ENCODE measurements at places on chromosomes 11 and 22.

DNA sequence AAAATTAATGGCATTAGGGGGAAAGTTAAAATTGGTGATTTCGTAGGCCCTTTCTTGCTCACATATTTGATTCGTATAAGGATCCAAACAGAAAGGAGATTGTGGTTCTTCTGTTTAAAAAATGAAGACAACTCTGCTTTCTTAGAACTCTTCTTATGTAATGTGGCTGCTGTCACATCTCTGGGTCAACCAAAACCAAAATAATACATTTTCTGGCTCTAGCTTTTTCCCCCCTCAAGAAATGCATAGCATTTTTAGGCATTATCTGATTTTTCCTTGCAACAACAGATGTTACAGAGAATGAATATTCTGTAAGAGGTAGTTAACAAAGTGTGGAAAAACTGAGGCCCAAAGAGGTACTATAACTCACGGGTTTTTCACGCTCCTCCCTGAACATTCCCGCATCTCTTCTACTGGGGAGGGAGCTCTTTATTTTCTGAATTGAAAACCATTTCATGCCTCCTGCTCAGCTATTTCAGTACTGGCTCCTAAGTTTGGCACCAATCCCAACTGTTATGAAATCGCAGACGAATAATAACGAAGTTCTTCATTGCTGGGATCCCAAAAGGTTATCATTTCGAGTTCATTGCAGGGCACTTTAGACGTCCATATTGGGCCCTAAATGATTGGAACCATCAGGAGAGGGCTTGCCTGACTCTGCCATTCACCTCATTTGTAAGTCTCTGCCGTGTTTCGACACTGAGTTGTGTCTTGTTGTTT is 17.1 kb downstream of the GRAP2 start:
- DNase-seq: no peak

- DNase-seq: no peak
These were observed 22.8 kb downstream of the NPAT start for GRCh38 chr11:108199446-108200321.

DNA sequence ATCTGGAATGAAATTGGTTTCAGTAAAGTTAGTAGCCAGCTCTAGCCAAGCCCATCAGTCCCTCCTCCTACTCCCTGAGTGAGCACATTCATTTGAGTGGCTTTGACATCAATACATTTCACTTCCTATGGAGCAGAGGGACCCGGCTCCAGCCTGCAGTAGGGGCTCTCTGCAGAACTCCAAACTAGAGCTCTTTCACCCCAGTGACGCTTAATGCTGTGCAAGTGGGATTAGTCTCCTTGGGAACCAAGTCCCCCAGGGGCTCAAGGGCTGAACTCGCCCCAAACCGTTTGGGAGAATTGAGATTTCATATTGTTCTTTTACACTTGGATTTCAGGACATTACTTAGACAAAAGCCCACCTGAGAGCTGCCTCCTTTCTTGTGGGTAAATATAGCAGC is 4.4 kb upstream of the FAM181B start:
- no peak for DNase-seq

GRCh38 chr11:131499199-131499598 is 128.8 kb downstream of the NTM start:
- no peak for DNase-seq

DNA sequence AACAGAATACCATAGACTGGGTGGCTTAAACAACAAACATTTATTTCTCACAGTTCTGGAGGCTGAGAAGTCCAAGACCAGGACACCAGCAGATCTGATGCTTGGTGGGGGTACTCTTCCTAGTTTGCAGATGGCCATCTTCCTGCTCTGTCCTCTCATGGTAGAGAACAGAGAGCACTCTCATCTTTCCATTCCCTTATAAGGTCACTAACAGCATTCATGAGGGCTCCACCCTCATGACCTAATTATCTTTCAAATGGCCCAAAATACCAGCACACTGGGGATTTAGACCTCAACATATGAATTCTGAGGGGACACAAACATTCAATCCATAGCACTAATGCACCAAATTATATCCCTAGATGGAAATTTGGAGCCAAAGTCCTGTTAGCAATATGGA is 6.1 kb downstream of the STK33 start:
- DNase-seq: no peak

GRCh38 chr11:45455536-45455935 is 169.4 kb upstream of the SYT13 start:
- DNase-seq: no peak

DNA sequence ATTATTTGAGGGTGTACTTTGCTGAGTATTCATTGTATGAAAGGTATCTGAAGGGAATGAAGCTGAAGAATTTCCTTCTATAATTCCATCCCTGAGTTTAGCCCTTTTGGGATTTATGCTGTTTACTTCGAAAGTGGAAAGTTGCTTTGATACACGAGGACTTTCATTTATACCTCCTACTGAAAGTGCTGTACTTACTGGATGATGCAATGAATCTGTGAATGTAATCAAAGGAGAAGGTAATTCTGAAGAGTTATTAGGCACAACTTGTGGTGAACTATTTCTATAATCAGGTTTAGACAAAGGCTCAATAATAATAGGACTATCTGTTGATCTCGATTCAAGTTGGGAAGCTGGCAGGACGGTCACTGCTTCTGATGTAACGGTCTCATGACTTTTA is 19.8 kb downstream of the ZNF280B start:
- no peak for DNase-seq

GRCh38 chr11:18225913-18226312 is 10.7 kb downstream of the SAA4 start:
- DNase-seq: no peak

- no peak for DNase-seq
These were observed 45.8 kb downstream of the C11orf96 start for GRCh38 chr11:43988040-43988817.

- no peak for DNase-seq
These were observed 45.0 kb downstream of the PDE2A start for GRCh38 chr11:72629266-72629665.

- DNase-seq: no peak
These were observed 186.3 kb downstream of the IGLL1 start for GRCh38 chr22:23393721-23394320.

GRCh38 chr22:26671317-26672059 is 14.1 kb downstream of the MIAT start:
- DNase-seq: peak; percentile 30

- DNase-seq: no peak
These were observed 1.7 kb upstream of the CELSR1 start for GRCh38 chr22:46539169-46539568.

DNA sequence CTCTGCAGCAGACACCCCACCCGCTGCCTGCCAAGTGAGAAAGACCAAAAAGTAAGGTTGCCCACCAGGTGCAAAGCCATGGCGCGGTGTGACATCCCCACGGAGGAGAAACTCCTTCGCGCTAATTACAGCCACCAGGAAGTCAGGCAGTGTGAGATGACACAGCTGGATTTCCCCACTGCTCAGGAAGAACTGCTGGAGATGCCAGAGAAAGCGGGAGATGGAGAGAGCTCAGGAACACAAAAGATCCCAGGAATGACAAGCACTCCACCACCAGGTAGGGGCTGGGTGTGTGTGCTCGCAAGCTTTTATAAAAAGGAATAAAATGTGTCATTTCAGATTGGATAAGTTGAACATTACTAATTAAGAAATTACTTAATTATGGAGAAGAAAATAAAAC is 292.7 kb downstream of the OPCML start:
- DNase-seq: no peak

GRCh38 chr11:19984048-19984742 is 176.1 kb downstream of the DBX1 start:
- no peak for DNase-seq

DNA sequence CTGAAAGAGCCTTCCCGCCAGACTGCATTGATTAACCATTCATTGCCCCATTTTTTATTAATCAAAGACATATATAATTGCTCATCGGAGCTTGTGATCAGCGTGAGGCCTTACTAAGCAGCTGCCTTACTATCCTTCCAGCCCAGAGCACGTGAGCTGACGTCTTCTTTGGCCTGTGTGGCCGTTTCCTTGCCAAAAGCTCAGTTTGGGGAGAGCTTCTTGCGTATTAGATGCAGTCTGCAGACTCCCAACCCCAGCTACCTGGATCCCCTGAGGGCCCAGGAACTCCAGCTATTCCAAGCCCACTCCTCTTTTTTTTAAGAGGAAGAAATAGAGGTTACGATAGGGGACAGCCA is 784 bp upstream of the SLC43A3 start:
- no peak for DNase-seq

- no peak for DNase-seq
These were observed 34.2 kb upstream of the SYT13 start for GRCh38 chr11:45320371-45320770.

DNA sequence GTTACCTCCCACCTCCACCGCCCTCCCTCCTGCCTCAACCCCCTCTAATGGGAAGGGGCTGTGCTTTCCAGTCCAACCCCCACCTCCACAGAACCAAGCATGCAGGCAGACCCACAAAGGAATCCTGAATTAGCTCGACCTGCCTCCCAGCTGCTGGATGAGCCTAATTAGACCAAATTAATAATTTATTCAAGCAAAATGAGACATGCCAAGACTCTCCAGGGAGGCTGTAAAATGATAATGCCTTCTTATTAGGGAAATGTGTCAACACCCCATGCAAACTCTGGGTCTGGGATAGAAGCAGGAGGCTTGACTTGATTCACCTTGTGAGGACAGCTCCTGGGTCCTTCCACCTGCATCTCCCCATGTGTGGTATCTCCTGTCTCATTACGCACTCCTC is 59.4 kb upstream of the HMGXB4 start:
- no peak for DNase-seq

DNA sequence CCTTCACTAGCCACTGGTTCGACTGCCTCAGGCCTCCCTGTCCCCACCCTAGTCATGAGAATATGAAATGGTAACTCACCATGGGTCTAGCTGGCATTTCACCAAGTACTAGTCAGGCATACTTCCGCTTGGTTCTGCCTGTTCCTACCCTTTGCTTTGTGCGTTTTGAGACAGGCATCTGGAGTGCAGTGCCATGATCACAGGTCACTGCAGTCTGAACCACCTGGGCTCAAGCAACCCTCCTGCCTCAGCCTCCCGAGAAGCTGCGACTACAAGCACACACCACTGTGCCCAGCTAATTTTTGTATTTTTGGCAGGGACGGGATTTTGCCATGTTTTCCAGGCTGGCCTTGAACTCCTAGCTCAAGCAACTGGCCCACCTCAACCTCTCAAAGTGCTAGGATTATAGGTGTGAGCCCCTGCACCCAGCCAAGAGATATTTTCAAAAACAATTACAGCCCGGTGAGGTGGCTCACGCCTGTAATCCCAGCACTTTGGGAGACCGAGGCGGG is 14.1 kb downstream of the HRAS start:
- no peak for DNase-seq

DNA sequence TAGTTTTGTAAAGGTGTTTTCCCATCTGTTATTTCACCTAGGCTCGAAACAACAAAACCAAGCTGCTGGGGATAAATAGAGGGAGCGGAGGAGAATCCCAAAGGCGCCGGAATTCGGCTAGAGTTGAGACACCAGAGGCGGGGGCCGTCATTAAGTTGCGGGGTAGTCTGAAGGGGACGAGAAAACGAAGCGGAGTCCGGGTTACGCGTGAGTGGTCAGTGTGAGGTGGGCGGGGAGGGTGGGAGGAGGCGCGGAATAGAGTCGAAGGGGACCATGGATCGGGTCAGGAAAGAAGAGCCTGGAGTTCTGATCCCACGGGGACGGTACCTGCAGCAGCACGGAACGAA is 361 bp downstream of the SRPRA start:
- DNase-seq: no peak

DNA sequence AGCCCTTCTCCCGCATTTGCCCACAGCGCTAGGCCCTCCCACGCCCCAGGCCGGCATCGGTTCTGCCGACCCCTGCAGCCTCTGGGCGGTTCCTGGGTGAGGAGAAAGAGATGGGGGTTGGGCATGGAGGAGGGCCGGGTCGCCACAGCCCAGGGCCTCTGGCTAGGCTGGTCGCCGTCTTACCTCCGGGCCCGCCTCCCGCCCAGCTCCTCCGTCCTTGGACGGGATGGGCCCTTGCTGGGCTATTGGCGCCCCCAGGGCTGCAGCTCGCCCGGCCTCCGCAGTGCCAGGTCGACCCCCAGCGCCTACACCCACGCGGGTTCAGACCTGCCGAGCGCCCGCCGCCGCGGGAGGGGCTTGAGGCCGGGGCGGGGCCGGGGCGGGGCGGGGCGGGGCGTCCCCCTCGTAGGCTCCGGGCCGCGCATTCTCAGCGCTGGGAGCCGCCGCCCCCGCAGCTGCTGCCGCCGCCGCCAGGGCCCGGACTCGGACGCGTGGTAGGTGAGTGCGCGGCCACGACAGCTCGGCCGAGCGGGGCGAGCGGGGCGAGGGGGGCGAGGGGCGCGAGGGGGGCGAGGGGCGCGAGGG is at the start of gene CD151:
Gene CD151 (plus strand): TSS at position 424 of the 585 bp plus-strand sequence. CDS start 3,118 bp downstream, outside the sequence.
- DNase-seq: peak; percentile 25

DNA sequence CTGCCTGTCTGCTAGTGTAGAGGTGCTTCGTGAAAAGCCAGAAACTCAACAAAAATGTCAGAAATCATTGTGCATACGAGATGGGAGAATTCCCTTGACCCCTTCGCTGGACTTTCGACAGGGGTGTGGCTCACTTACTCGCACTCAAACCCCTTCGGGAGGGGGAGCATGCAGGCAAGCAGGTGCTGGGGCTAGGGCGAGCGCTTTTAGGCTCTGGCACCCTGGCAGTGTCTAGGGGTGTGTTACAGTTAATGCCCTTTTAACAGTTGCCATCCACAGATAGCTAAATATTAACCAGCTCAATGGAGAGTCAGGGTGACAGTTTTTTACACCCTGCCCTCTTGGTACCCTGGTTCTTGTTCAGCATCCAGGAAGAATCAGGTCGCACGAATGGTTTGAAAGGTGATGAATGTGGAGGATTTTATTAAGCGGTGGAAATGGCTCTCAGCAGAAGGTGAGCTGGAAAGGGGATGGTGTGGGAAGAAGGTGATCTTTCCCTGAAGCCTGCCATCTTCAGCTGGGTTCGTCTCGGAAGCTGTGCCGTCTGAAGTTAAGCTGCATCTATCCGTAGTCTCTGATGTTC is 59.6 kb upstream of the SHANK2 start:
- no peak for DNase-seq

- no peak for DNase-seq
These were observed 638 bp upstream of the TENM4 start for GRCh38 chr11:79441461-79441875.

DNA sequence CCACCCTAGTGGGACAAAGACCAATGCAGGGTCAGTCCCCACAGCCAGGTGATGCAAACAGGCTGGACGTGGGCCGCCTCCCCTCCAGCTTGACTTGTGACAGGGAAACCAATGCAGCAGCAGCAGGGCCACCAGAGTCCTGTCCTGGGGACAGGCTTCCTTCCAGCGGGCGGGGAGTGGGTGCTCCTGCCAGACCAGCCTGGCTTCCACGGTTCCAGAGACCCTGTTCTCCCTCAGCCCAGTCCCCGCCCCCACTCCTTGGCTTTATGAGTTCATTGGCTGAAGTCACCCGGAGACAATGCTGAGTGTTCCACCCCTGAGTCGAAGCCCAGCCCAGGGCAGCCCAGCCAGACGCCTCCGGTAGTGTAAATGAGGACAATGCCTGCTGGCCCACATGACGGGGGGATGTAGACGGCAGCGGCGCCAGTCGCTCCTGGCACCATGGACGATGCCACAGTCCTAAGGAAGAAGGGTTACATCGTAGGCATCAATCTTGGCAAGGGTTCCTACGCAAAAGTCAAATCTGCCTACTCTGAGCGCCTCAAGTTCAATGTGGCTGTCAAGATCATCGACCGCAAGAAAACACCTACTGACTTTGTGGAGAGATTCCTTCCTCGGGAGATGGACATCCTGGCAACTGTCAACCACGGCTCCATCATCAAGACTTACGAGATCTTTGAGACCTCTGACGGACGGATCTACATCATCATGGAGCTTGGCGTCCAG is at the start of gene TSSK2:
Gene TSSK2 (plus strand): TSS at position 350 of the 726 bp plus-strand sequence. CDS start 92 bp downstream, at position 442.
- no peak for DNase-seq

- DNase-seq: no peak
These were observed 8.5 kb downstream of the BACE1-AS start for GRCh38 chr11:117299351-117300282.
